ENCODE measurements at places on chromosomes 2 and 18. TPM values are rescaled to one million over a fixed set of nuclear protein-coding genes. Genes with fewer than 3 reads are reported as not detected.

Gene HJURP
- 1.5 TPM for total RNA-seq

Gene TYMS
- 17.2 TPM for total RNA-seq

Gene IL1A
- 0.33 TPM for total RNA-seq

Gene OSBPL6
- 2.2 TPM for total RNA-seq

Gene AUP1
- 90.3 TPM for total RNA-seq

Gene C2orf66
- 0.17 TPM for total RNA-seq

Gene TBR1
- total RNA-seq, result not detected

Gene PROKR1
- total RNA-seq, result not detected

Gene KIAA2012
- total RNA-seq, result 0.17 TPM

Gene SERPINB13
- total RNA-seq, result not detected

Gene INO80C
- total RNA-seq, result 3.5 TPM

Gene ACMSD
- not detected for total RNA-seq

Gene KCNF1
- 0.29 TPM for total RNA-seq

Gene C2orf15
- not detected for total RNA-seq

Gene FAM237A
- total RNA-seq, result not detected

Gene CXXC1
- 39.7 TPM for total RNA-seq

Gene INHA
- 0.33 TPM for total RNA-seq

Gene RAMP1
- 2.6 TPM for total RNA-seq

Gene SERPINB12
- not detected for total RNA-seq

Gene ACKR3
- total RNA-seq, result 3.0 TPM

Gene TSPYL6
- under 0.01 TPM for total RNA-seq

Gene STEAP3
- 25.6 TPM for total RNA-seq

Gene CIB4
- total RNA-seq, result not detected

Gene CYS1
- 7.3 TPM for total RNA-seq

Gene MEP1B
- 0.17 TPM for total RNA-seq

Gene THSD7B
- total RNA-seq, result not detected

Gene CFC1
- total RNA-seq, result not detected

Gene MPPE1
- 39.9 TPM for total RNA-seq

Gene ERICH2
- total RNA-seq, result not detected

Gene MLPH
- 18.0 TPM for total RNA-seq

Gene NABP1
- total RNA-seq, result 56.4 TPM

Gene CNGA3
- 0.17 TPM for total RNA-seq

Gene CYP27A1
- 19.1 TPM for total RNA-seq

Gene DNAH6
- total RNA-seq, result 0.58 TPM

Gene FOXD4L1
- total RNA-seq, result 0.17 TPM

Gene IL1RN
- 0.17 TPM for total RNA-seq

Gene SIX2
- total RNA-seq, result not detected

Gene PREPL
- 49.0 TPM for total RNA-seq

Gene PNO1
- 10.9 TPM for total RNA-seq

Gene ANKRD30B
- 0.50 TPM for total RNA-seq

Gene DYTN
- not detected for total RNA-seq

Gene TMEM198
- 2.3 TPM for total RNA-seq

Gene CYP27C1
- total RNA-seq, result under 0.01 TPM
